Left ventricle myocardium inferior (tissue), 1 donor: ENCODE measurements at places on chromosomes 1 and 21.
A peak's percentile ranks its signal among the peaks of the same experiment; 100 is the strongest.

- DNase-seq = no peak
Observed at GRCh38 chr21:29351691-29352090, 53.0 kb downstream of the BACH1 start.

GRCh38 chr1:19073311-19074186, 117.1 kb upstream of the IFFO2 start:
- DNase-seq = peak; percentile 64

GRCh38 chr21:39483917-39484316, 32.1 kb downstream of the SH3BGR start:
- no peak for DNase-seq

- DNase-seq = no peak
Observed at GRCh38 chr1:229025576-229025975, 245.3 kb upstream of the RAB4A start.

DNA sequence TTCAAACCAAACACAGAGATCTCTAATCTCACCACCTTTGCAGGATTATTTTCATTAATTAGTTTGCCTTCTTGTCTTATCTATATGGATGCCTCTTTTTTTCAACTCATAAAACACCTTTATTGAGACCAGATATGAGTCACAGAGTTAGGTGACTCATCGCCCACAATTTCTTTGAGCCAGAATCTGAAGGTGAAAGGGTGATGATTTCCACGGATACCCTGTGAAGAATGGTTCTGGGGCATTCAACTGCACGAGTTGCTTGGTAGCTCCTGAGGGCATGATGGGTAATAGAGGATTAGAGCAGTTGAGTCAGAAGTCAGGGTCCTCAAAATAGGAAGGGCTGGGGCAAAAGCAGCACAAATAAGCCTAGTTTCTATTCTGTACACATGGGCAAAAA, 128.2 kb downstream of the TBX19 start:
- DNase-seq = no peak

DNA sequence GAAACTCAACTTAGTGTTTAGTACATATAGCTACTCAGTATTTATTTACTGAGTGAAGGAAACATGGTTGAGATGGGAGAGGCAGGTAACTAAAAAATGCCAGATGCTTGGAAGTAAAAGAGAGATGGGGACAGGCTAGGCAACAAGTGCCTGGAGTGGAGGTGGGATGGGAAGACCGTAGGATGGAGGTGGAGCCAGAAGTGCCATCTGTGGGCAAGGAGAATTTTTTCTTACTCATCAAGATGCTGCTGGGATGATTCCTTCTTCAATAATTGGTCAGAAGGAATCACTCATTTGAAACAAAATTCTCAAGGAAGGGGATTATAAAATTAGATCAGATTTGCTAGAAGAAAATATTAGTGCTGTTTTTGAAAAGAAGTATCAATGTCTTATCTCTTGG, 72.9 kb downstream of the IFI44 start:
- DNase-seq = no peak

DNA sequence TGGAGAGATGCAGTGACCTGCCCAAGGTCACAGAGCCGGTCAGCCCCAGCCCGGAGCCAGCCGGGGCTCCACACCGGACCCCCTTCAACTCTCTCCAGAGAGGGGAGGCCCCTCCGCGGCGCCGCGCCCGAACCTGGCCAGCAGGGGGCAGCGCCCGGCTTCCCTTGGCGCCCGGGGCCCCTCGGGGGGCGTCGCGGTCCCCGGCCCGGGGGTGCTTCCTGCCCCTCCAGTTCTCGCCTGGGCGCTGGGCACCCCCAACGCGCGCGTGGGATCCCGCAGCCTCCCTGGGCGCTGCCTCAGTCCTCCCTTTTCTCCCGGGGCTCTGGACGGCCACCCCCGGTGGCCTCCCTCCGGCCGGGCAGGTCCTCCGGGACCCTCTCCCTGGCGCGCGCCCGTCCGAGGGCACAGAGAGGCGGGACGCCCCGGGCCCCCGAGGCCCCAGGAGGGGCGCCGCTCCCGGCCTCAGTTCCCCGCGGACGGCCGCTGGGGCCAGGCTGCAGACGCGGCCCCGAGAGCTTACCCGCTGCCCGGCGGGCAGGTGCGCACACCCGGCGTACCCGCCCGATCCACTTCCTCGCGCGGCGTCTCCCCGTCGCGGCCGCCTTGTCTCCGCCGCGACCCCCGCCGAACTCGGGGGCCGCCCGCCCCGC, 406 bp downstream of the HTR1D start:
- DNase-seq = no peak

DNA sequence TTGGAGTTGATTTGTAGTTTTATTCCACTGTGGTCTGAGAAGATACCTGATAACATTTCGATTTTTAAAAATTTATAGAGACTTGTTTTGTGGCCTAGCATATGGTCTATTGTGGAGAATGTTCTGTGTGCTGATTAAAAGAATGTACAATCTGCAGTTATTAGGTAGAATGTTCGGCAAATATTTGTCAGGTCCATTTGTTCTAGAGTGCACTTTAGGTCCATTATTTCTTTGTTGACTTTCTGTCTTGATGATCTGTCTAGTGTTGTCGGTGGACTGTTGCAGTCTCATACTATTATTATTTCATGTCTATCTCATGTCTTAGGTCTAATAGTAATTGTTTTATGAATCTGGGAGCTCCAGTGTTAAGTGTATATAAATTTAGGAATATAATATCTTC, 116.8 kb downstream of the NME7 start:
- no peak for DNase-seq

GRCh38 chr1:19123837-19124236, 86.2 kb downstream of the UBR4 start:
- no peak for DNase-seq

DNA sequence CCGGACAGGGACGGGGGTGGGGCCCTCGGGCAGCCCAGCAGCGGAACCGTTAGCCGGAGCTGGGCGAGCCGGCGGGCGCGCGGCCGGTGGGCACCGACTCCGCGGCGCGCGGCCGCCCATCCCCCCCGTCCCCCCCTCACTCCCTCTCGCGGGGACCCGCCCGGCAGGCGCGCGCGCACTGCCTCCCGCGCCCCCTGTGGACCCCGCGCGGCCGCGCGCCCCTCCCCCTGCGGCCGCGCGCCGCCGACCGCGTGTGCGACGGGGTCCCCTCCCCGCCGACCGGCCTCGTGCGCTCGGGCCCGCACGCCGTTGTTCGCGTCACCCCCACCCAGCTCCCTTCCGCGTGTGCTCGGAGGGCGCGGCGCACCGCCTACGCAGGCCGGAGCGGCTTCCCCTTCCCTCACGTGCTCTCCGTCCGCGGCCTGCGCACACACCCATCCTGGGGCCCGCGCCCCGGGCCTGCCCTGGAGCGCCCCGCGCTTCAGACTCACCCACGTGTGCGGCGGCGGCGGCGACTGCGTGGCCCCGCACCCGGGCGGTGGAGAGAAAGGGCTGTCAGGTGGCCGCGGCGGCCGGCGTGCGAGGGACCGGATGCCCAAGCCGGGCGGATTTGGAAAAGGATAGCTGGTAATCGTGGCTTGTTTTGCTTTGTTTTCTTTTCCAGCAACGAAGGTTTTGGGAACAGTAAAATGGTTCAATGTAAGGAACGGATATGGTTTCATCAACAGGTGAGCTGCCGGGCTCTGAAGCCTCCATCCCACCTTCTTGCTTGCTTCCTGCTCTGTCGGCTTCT, 717 bp downstream of the YBX1 start:
- DNase-seq = peak; percentile 70

DNA sequence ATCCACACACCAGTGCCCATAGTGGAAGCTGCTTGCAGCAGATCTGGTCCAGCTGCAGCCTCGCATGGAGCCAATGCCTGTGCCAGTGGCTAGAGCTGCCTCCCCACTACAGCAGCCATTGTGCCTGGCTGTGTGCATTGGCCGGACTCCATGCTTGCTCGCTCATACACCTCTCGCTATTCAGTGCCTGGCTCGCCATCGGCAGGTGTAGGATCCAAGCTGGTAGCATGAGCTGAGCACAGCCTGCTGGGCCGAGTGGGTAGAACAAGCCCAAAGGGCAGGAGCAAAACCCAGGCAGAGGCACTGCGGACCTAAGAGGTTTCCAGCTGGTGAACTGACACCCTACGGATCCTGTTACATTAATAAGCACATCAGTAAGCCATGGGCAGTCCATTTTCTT, 1184.1 kb downstream of the AMY1C start:
- DNase-seq = no peak

DNA sequence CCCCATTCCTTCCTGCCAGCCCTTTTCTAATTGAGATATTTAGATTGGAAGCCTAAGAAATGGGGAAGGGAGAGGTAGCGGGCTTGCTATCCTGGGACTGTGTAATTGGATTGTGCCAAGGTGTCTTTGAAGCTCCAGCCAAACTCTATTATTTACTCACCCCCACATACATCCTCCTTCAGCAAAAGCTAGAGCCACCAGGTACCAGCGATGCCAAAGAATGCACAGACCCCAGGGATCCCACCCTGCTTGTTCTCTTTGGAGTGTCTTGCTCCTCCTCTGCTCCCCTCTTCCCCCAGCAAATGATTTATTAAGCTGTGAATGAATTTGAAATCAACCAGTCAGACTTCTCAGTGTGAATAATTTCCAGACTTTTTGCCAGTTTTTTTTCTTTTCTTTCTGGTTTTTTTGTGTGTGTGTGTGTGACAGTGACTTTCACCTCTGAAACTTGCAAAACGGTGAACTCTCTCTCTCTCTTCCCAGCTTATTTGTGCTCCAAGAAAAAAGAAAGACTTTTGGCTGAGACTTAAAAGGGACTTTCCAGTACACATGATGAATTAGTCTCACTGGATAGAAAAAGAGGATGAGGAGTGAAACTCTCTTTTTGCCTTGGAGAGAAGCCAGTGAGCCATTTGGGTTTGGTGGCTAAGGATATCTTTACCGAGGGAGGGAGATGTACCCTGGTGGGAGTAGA, 1.8 kb downstream of the VASH2 start:
- no peak for DNase-seq

GRCh38 chr21:41919666-41920398, 34.0 kb downstream of the C2CD2 start:
- no peak for DNase-seq

DNA sequence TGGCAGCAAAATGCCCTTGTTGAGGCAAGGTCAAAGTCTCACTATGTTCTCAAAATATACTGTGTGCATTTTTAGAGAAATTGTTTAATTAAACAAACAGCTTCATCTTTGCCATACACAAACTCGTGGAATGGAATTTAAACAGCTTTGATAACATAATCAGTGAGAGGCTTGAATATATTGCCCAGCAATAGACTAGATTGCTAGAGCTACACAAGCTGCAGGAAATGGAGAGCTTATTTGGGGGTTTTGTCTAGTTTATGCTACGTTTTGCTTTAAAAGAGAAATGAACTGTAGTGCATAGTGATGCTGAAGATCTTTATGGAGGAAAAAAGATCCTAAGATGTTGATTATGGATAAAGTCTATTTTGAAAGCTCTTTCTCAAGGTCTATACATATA, 166.8 kb upstream of the HMCN1 start:
- DNase-seq = no peak

- no peak for DNase-seq
Observed at GRCh38 chr1:233544304-233544703, 69.6 kb upstream of the KCNK1 start.

- no peak for DNase-seq
Observed at GRCh38 chr21:36079671-36080070, 9.8 kb downstream of the CBR1 start.

DNA sequence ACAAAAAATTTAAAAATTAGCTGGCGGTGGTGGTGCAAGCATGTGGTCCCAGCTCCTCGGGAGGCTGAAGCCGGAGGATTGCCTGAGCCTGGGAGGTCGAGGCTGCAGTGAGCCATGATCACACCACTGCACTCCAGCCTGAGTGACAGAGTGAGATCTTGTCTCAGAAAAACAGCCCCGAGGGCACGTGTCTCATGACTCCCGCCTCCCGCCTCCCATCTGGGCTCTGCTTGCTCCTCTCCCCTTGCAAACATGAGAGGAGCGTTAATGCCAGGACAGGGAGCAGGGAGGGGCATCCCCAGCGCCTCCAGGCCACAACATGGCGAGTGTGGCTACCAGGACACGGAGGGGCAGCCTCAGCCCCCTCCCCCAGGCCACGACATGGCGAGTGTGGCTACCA, 28.3 kb downstream of the FAAP20 start:
- no peak for DNase-seq

GRCh38 chr1:48697066-48697707, 79.5 kb downstream of the BEND5 start:
- DNase-seq = peak; percentile 48

GRCh38 chr1:180594723-180595122, 36.0 kb downstream of the OVAAL start:
- no peak for DNase-seq

DNA sequence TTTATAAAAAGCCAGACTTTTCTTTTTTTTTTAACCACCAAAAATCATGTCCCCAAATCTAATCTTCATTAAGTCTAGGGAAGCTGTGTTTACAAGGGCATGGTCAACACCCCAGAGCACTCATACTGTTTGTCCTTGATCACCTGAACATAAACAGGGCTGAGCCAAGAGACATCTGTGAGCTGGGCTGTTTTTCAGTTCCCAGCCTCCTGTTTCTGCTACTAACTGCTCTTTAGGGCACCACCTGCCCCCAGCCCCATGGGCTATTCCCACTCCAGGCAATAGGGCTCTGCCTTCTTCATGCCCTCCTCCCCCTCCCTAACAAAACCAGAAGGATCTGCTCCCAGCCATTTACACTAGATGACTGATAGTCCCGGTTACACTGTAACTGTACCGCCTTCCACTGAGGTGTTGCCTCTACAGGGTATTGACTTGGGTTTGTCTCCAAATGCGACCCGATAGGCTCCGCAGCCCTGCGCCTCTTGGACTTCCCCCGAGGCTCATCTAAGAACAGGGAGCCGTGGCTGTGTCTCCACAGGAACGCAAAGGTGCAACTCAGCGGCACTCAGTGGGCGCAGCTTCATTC, 11.7 kb upstream of the SLC26A9 start:
- no peak for DNase-seq
